ENCODE measurements at places on chromosomes 2 and 18.

GRCh38 chr2:96655526-96655925, 13.0 kb downstream of the FER1L5 start:
- DNase-seq, result peak; percentile 25

GRCh38 chr2:181812106-181812743, 79.3 kb upstream of the ITPRID2 start:
- DNase-seq, result no peak

DNA sequence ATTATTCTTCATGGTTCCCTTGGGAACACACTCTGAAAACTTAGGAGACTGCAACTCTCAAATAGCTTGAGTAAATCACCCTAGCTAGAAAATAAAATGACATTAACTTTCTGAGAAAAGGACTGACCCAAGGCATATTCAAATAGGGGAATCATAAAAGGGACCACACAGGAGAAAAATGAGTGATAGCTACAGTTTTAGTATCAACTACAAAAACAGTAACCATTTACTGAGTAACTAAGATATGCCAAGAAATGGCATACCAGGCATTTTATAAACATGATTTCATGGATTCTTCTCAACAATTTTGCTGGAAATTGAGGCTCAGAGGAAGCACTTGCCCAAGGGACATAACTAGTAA, 84.5 kb downstream of the AFF3 start:
- no peak for DNase-seq

GRCh38 chr2:1041012-1041805, 90.6 kb downstream of the SNTG2 start:
- DNase-seq, result no peak

- no peak for DNase-seq
Observed at GRCh38 chr2:136386046-136386445, 268.1 kb upstream of the CXCR4 start.

GRCh38 chr18:30566877-30567276, 475.7 kb downstream of the DSC3 start:
- DNase-seq, result peak; percentile 11

- no peak for DNase-seq
Observed at GRCh38 chr2:108894766-108895165, 94.3 kb downstream of the EDAR start.

DNA sequence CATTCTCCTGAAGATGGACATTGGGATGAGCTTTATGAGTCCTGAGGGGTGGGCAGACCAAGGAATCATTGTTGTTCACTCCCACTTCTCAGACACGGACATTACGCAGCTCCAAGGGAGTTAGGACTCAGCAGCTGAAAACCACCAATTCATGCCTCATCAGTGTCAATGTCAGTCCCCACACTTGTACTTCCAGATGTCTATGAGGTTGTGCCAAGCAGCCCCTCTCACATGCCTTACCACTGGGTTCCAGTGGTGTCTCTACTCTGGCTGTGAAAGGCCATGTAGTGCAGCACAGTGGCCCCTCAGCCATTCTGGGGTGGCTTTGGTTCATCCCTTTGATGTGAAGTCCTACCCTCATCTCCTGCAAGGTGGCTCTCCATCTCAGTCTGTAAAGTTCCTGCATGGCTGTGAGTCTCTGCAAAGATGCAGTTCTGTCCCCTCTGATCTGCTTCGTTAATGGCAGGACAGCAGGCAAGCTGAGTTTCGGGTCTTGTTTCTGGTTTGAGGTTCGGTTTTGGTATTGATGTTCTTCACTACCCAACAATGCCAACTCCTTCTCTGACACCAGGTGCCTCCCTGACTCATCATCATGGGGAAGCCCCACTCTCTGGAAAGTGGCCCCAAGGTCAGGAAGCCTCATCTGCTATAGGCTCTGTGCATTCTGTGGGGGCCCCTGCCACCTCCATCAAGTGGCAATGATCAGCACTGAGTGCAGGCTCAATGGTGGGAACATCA, 14.0 kb upstream of the COL6A3 start:
- DNase-seq, result no peak

GRCh38 chr2:11914455-11914854, 168.0 kb downstream of the LPIN1 start:
- no peak for DNase-seq
